Panc1 (cell line): ENCODE measurements at places on chromosomes 12 and 14. TPM values are rescaled to one million over a fixed set of nuclear protein-coding genes. Genes with fewer than 3 reads are reported as not detected.

The SERPINA9 gene
- total RNA-seq, result not detected

The BDKRB2 gene
- 0.05 TPM for total RNA-seq

The GNB3 gene
- 0.21 TPM for total RNA-seq

The SAV1 gene
- total RNA-seq, result 13.2 TPM

DNA sequence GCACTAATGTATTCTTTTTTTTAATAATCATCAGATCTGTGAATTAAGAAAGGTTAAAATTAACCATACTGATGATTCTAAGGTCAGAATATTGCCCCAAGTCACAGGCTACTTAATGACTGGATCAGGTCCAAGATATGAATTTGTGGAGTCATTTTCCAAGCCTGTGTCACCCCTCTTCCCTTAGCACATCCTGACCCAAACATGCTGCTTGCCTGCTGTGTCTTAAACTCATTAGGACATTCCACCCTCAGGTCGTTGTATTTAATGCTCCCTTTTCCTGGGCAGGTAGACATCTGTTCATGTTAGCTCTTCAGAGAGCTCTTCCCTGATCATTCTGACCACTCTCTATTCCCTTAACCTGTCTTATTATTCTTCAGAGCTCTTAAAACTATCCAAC is 463.5 kb upstream of the PDE3A start:
- no peaks in the 10 kb centered on the region for H3K36me3 ChIP-seq
- no peak overlapping the region for H3K4me3 ChIP-seq
- H3K27me3 ChIP-seq, result no peaks in the 10 kb centered on the region
- no peaks in the 10 kb centered on the region for H3K4me1 ChIP-seq

DNA sequence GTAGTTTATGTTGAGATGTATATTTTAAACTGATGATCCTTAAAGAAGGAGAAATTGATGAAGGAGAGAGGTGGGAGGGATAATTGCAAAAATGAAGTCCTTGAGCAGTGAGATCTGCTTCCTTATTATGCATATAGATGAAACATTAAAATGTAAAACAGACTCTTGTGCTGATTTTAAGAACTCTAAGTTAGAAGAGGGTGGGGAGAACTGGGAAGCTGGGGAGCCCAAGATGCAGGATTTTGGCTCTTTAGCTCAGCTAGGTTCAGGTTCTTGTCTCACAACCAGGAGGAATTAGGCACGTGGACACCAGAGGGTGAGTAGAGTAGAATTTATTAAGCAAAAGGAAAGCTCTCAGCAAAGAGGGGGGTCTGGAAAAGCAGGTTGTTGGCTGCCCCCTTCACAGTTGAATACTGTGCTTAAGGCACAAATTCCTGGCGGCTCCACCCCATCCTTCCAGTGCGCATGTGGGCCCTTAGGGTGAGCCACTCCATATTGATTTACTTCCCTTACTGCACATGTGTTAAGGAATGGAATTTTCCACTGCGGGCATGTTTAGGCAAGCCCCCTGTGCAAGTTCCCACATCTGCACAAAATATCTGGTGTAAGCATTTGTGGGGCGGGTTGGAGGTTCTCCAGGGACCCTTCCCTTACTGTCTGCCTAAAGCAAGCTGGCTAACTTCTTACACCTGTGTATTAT is 141.9 kb downstream of the BICD1 start:
- no peak overlapping the region for H3K4me3 ChIP-seq
- H3K27me3 ChIP-seq, result no peaks in the 10 kb centered on the region
- no peak for DNase-seq
- no peak overlapping the region for H3K27ac ChIP-seq
